ENCODE measurements at places on chromosomes 4 and X.

GRCh38 chr4:38125816-38126215 lies 165.6 kb downstream of the PTTG2 start:
- no peak for DNase-seq

- DNase-seq, result no peak
Observed at GRCh38 chr4:25075129-25075528, 44.4 kb upstream of the LGI2 start.

GRCh38 chr4:19135895-19136633 lies 1114.5 kb upstream of the LCORL start:
- DNase-seq, result no peak

DNA sequence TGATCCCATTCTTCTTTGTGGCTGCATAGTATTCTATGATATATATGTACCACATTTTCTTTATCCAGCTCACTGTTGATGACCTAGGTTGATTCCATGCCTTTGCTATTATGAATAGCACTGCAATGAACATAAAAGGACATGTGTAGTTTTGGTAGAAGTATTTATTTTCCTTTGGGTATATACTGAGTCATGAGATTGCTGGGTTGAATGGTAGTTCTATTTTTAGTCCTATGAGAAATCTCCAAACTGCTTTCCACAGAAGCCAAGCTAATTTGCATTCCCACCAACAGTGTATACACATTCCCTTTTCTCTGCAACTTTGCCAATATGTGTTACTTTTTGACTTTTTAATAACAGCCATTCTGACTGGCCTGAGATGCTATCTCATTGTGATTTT lies 278.3 kb downstream of the PCDH18 start:
- no peak for DNase-seq

DNA sequence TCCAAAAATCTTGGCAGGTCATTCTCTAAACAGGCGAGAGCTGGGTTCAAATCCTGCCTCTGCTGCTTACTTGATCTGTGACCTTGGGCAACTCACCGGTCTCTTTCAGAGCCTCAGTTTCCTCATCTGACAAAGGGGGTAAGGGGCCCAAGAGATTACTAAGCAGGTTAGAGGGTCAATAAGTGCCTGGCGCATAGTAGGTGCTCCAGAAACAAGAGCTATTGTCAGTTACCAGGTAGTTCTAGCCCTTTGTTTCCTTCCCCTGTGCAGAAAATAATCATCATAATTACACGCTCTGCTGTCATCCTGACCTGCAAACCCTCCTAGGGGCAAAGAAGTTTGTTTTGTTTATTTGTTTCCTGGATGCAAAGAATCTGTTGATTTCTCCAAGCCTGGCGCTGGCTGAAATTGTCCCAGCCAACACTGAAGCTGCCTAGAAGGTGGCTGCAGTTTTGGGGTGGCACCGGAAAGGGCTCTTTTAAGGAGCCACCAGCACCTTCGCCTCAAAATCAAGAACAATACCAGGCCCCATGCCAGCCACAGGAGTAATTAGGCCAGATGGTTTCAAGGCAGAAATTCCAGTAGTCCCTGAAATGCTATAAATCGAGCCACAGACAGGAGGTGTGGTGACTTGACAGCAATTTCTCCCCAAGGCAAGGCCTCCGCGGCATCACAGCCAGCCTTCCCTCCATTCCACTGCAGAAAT lies 10.2 kb upstream of the KIAA0232 start:
- no peak for DNase-seq

- DNase-seq, result no peak
Observed at GRCh38 chr4:47914926-47915237, 499 bp upstream of the NFXL1 start.

DNA sequence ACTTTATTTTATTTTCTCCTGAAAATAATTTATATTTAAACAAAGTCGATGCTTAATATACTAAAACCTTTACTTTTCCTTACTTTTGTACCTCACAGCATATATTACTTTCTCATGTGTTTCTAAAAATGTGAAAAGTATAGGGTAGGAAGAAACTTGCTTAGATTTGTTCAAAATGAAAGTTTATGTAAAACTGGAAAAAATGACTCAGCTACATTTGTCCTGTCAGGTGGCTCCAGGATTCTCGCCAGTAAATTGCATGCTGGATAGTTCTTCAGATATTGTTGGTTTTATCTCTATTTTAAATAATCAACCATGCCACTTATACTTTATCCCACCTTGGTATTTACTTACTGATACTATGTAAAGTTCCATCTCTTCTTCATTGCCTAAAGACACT lies 159.2 kb upstream of the NDST4 start:
- no peak for DNase-seq

- no peak for DNase-seq
Observed at GRCh38 chr4:2595436-2595835, 59.0 kb downstream of the FAM193A start.

GRCh38 chrX:81662381-81662780 lies 460.5 kb downstream of the SH3BGRL start:
- DNase-seq, result no peak

DNA sequence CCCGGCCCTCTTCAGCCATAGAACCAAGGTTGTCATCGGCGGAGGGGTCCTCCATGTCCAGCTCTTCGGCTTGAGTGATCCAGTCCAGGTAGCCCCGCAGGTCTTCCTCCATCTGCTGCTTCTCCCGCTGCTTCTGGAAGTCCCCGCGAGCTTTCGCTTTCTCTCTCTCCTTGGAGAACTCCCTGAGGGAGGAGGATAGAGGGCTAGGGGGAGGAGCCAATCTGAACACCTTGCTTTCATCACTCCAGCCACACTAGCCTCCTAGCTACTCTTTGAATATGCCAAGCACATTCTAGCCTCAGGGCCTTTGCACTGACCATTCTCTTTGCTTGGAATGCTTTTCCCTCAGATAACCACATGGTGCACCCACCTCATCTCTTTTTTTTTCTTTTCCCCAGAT lies 6.2 kb downstream of the CACNA1F start:
- no peak for DNase-seq

GRCh38 chrX:140298960-140299825 lies 205.7 kb downstream of the SOX3 start:
- DNase-seq, result no peak

GRCh38 chr4:89000844-89001360 lies 56.1 kb downstream of the FAM13A start:
- DNase-seq, result no peak

- DNase-seq, result no peak
Observed at GRCh38 chr4:67638136-67638535, 62.8 kb downstream of the UBA6 start.

- DNase-seq, result peak; percentile 26
Observed at GRCh38 chr4:151045907-151046306, 30.8 kb upstream of the LRBA start.

- no peak for DNase-seq
Observed at GRCh38 chrX:11462136-11462535, 168.9 kb downstream of the AMELX start.

Measured in NAMALWA (cell line).